ENCODE measurements at places on chromosomes 5 and 9.

GRCh38 chr5:139294374-139295165 lies 1.0 kb downstream of the MATR3 start:
- peak; percentile 61 for DNase-seq

DNA sequence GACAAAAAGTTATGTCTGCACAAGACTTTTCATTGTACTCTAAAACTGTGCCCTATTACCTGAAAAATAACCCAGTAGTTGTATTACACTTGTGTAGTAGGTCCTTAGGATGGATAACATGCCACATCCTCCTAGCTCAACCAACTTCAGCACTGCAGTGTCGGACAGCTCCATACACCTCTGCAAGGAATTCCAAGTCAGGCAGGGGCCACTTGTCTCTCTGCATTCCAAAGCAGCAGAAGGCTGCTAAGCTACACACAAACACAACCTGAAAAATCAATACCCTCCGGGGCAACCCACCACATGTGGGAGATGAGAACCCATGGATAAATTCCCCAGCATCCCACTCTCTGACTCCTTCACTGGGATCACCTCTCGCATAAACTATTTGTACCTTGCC lies 50.2 kb downstream of the MED10 start:
- peak; percentile 15 for DNase-seq

- DNase-seq = no peak
These were observed 466 bp downstream of the SMC2 start for GRCh38 chr9:104094534-104095015.

GRCh38 chr5:129899454-129899853 lies 4.8 kb upstream of the CHSY3 start:
- DNase-seq = peak; percentile 31

GRCh38 chr5:42547141-42547540 lies 123.9 kb downstream of the GHR start:
- peak; percentile 76 for DNase-seq

- no peak for DNase-seq
These were observed 369.9 kb upstream of the FAM174A start for GRCh38 chr5:100165309-100165708.

DNA sequence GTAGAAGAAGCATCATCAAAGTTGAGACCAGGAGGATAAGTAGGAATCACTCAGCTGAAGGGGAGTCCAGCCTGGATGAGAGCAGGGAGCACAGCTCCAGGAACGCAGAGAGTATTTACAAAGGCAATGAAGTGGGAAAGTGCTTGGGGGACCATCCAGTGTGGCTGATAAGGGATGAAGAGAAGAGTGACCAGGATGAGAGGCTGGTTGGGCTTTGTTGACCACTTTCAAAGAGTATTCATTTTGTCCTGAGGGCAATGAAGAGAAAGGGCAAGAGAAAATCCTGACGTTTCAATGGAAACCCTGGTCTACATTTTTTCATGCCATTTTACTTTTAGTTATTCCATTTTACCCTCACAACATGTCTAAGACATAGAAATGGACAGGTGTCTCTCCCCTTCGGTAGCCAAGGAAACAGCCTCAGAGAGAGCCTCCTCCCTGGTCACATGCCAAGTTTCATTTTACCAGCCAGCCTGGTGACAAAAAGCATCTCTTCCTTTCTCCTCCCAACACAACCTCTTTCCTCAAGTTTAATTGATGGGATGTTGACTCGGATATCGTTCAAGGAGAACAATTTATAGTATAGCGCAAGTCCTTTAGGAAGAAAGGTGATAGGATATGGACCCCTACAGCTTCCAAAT lies 492.7 kb upstream of the CLINT1 start:
- DNase-seq = no peak

DNA sequence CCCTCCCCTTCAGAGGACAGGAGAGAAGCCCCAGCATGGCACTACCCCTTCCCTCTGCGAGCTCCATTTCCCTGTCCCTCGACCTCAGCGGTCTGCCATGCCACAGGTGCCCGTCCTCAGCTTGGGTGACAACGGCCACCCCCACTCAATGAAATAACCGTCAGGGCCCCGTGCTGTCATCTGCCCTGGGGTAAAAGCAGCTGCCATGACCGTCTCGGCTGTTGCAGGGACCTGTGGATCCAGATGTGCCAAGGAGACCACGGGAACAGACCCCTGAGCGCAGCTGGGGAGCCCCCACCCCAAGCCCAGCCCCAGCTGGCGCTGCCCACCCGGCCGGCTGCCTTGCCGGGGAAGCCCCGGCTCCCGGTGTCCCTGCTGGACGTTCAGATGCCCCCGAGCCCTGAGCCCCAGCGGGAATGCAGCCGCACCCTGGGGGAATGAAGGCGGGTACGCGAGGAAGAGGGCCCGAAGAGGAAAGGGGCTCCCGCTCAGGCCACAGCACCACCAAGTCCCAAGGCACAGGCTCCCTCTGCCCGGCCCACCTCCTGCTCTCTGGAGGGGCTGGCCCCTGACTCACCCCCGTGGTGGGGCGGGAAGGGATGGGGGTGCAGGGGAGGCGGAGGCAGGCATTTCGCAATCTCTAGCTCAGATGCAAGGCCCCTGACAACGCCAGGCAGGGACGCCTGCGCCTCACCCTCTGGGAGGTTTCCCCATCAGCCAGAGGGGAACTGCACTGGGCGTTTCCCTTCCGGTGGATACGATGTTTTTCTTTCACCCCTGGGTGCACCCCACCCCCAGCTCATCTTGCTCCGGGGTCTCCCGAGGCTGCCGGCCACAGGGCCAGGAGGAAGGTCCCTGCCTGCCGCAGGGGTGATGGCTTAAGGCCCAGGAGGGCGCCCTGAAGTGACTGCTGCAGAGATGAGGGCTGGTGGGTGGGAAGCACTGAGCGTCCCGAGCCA lies 49.2 kb downstream of the NACC2 start:
- DNase-seq = no peak

DNA sequence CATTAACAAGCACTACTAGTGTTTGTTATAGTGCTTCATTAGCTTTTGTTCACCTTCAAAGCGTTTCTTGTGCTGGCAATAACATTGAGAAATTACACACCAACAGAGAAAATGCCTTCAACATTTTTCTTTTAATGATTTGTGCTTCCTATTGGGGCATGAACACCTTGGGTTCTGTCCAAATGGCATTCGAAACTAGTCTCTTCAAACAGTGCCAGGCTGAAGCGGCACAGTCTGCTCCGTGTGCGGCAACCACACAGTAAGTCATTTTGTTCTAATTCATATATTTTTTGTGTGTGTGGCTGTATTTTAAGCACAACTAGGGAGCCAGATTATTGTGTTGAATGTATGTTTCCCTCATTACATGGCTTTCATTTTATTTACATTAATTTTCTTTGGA lies 414.7 kb upstream of the SGCD start:
- DNase-seq = no peak

DNA sequence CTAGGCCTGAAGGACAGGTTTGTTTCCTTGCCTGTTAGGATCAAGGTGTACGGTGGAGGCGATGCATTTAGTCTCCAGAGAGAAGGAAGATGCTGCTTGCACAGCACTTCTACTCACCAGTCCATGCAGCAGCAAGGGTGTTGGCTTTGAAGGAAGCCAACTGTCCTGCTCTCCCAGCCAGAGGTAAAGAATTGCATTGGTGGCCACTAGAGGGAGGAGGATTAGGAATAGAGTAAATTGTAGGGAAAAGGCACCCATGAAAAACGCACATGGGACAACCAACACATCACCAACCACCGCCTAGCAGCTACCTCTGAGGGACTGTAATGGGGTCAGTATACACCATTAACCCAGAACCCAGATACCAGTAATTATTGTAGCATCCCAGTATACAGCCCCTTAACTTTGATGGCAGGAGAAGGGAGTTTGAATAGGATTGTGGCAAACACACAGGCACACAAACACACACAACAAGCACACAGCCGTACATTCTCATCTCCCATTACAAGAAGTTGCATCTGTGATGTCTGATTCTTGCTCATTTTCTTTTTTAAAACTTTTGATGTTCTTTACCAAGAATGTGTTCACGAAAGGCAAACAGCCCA lies 267.7 kb downstream of the ADAMTS6 start:
- DNase-seq = no peak

- DNase-seq = no peak
These were observed 167.2 kb downstream of the PAX5 start for GRCh38 chr9:36866840-36867239.

GRCh38 chr5:91183743-91184142 lies 199.4 kb downstream of the ARRDC3 start:
- DNase-seq = no peak

GRCh38 chr5:1736065-1736464 lies 63.6 kb downstream of the MRPL36 start:
- DNase-seq = no peak

- no peak for DNase-seq
These were observed 53.9 kb downstream of the TSSK1B start for GRCh38 chr5:113380807-113381326.

- no peak for DNase-seq
These were observed 122.1 kb downstream of the SIL1 start for GRCh38 chr5:139076111-139076510.

GRCh38 chr5:150208187-150209098 lies 18.6 kb downstream of the SLC6A7 start:
- DNase-seq = no peak

DNA sequence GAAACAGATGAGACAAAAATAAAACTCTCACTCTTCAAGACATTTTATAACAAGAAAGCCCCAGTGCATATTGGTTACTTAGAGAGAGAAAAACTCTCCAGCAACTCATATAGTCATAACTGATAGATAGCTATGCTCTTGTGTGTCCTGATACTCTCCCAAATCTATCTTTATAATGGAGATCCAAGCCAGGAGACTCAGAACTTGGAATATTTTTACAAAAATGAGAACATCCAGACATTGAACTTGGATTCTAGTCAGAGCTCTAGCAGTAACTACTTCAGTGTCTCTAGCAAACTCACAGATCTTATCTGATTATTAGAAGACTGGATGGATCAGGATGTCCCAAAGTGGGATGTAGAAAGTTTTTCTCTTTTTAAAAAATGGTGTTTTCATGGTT lies 412.7 kb upstream of the BRINP1 start:
- DNase-seq = no peak

DNA sequence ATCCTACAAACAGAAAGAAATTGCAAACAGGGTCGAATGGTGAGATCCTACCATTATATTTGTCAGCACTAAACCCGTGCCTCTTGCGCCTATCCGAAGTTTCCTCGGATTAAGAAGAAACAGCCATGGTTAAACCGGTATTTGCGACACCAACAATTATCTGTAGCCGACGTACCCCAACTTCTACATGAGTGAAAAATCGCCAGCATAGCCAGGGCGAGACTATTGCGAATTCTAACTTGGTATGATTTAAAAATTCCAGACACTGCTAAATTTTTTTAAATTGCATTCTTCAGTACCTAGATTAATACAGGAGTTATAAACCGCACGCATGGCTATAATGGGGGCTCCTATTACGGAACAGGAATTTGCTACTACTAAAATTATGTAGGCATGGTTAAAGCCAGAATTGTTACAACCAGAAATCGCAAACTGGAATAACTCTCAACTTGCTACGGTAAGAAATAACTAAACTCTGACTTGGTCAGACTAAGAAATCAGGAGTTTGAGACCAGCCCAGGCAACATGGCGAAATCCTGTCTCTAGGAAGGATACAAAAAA lies 25.3 kb upstream of the ANXA2R start:
- peak; percentile 54 for DNase-seq

DNA sequence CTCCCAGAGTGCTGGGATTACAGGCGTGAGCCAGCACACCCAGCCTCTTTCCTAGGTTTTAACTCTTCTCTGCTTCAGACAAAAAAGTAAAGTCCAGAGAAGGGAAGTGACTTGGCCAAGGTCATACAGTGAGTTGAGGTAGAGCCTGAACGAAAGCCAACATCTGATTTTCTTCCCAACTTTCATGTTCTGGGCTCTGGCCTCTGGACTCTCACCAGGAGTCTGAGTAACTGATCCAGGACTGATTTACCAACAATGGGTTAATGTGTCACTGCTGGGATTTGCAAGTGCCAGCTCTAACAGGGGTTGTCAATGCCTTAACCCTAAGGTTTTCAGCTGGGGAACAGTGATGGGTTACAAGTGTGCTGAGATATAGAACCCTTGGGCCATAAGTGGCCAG lies 32.2 kb upstream of the LARP1 start:
- DNase-seq = no peak

GRCh38 chr5:65721050-65721719 lies 724 bp downstream of the SGTB start:
- DNase-seq = peak; percentile 57

All from kidney capillary endothelial cell (primary cell).